ENCODE measurements at places on chromosomes 16 and 17.

DNA sequence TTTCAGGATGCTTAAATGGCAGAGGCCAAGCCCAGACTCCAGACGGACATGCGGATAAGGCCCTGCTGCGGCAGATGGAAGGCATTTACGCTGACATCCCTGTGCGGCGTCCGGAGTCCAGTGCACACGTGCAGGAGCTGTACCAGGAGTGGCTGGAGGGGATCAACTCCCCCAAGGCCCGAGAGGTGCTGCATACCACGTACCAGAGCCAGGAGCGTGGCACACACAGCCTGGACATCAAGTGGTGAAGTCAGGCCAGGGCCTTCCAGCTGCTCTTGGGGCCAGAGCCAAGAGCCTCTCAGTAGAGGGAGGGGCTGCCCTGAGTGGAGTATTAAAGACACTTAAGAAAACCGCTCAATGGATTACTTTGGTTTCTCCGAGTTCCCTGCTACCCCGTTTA lies 29.4 kb downstream of the NARF start:
- DNase-seq = peak; percentile 24

GRCh38 chr16:81668243-81669097 lies 110.6 kb upstream of the PLCG2 start:
- DNase-seq = peak; percentile 63

- DNase-seq = peak; percentile 93
Measured at GRCh38 chr17:38579934-38580333, 25.8 kb downstream of the SRCIN1 start.

DNA sequence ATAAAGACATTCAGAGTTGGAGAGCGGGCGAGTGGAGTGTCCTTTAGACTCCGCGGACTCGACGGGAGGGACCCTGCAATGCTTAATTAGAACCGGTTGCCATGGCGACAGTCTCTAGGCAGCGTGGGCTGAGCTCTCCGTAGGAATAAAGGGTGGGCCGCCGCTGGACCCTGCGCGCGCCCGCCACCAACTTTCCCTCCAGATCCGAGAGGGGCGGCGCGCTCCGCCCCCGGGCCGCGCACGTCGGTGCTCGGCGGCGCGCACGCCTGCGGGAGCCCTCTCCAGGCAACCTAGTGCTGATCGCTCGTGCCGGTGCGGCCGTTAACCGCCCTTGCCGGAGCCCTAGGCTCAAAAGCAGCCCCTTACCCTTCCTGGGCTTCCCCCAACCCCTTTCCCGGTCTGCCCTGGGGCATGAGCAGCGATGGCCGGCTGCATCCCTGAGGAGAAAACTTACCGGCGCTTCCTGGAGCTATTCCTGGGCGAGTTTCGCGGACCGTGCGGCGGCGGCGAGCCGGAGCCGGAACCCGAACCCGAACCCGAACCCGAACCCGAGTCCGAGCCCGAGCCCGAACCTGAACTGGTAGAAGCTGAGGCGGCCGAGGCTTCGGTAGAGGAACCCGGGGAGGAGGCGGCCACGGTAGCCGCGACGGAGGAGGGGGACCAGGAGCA lies at the start of gene PPM1E:
PPM1E (plus strand) TSS at position 278 of the 669 bp plus-strand sequence.
- peak; percentile 97 for DNase-seq

GRCh38 chr17:72863526-72864211 lies 228.8 kb downstream of the SLC39A11 start:
- DNase-seq = no peak

GRCh38 chr16:87638736-87639135 lies 36.4 kb downstream of the JPH3 start:
- no peak for DNase-seq

- no peak for DNase-seq
Measured at GRCh38 chr16:4370570-4371356, 885 bp upstream of the VASN start.

DNA sequence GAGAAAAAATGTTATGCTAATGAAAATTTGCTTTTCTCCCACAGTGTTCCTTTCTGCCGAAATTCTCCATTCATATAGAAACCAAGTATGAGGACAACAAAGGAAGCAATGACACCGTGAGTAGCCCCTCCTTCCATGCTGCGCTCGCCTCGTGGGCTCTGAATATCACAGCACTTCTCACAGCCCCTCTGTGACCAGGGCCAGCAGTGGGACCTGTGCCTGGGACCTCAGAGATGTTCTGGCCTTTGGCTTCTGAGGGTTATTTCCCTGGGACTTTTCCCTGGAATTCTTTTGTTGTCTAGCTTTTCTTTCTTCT lies 139.6 kb upstream of the NOL11 start:
- DNase-seq = peak; percentile 34

- no peak for DNase-seq
Measured at GRCh38 chr16:50666658-50667496, 14.2 kb downstream of the SNX20 start.

- DNase-seq = peak; percentile 82
Measured at GRCh38 chr17:32253117-32253611, 12.5 kb upstream of the RHBDL3 start.

DNA sequence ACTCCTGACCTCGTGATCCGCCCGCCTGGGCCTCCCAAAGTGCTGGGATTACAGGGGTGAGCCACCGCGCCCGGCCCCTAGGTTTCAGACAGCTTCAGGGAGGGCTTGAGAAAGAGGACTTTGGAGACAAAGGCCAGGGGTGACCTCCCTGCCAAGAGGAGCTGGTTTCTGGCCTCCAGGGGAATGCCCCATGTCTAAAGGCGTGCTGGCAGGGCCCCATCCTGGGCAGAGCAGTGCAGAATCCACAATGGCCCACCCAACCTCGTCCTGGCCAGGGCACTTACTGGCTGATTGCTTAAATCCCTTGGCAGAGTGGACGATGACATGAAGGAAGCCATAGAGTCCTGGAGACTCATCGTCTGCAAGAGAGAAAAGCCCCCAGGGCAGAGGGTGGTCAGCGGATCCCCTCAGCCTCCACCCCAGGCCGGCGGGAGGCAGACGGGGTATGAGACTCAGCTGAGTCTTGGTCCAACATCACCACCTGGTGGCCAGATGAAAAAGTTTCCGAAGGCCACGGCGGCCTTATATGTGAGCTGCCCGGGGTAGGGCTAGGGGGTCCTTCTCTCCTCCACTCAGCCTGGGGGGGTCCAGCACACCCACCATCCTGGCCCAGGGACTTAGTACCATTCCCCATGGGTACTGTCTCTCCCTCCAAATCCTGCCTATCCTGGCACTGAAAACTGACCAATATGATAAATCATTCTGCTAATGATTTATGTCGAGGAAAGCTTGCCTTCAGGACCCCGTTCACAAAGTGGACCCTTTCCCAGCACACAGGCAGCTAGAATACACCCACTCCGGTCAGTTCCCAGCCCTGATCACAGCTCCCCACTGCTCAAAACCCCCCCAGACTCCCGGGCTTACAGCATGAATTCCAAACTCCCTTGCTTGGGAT lies 59.1 kb downstream of the TIMM22 start:
- peak; percentile 97 for DNase-seq

DNA sequence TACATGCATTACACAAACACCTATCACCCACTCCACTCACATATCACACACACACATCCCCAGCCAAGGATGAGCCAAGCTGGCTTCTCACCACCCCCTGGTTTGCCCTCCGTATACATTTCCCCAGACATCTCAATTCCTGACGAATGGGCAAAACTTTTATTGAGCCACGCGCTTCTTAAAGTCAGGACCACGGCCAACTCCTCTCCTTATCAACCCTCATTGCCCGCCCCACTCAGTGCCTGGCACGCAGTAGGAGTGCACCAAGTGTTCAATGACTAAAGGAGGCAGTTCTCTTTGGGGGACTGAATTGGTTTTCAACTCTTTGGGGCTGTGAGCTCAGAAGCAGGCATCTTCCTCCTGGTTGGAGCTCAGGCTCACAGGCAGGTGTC lies 22.5 kb upstream of the C16orf78 start:
- no peak for DNase-seq

DNA sequence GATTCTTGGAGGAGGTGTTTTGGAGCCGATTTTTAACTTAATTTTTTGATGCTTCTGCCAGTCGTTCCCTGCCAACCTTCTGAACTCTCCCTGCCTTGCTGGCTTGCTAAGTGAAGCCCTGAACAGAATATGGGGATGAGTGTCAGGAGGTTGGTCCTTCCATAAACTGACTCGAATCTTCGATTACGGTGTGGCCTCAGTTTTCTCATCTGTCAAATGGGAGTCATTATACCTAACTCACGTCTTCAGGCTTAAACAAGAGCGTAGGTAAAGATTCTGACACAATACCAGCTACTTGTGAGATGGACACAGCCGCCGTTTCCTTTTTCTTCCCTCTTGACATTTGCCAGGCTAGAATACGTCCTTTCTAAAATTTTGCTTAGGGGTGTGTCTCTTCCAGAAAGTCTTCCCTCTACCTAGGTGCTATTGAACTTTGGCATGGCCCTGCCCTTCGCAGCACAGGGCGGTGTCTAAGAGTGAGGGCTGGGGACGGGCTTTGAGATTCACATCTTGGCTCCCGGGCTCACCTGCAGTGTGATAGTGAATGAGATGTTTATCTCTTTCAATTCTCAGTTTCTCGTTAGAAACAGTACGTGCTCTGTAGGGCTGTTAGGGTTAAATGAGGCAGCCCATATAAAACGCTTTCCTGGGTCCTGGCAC lies 190.6 kb upstream of the SDK2 start:
- DNase-seq = no peak
